ENCODE measurements at places on chromosomes 6 and 20. TPM values are rescaled to one million over a fixed set of nuclear protein-coding genes. Genes with fewer than 3 reads are reported as not detected.

Gene TEAD3
- total RNA-seq, result 45.3 TPM

Gene PPP1R3G
- total RNA-seq, result 2.8 TPM

Gene C4A
- total RNA-seq, result 179 TPM

Gene UNC5CL
- total RNA-seq, result 26.4 TPM

Gene SOX18
- total RNA-seq, result 30.1 TPM

Gene ZNF512B
- 26.1 TPM for total RNA-seq

Gene SLC12A5
- 0.32 TPM for total RNA-seq

Gene NTSR1
- 0.40 TPM for total RNA-seq

Gene PHF10
- total RNA-seq, result 39.4 TPM

Gene RBPJL
- 0.26 TPM for total RNA-seq

Gene SRMS
- not detected for total RNA-seq

Gene TRIM10
- total RNA-seq, result 5.4 TPM

Gene CPXM1
- total RNA-seq, result 6.8 TPM

Gene NRSN1
- total RNA-seq, result 0.12 TPM

Gene RAET1L
- not detected for total RNA-seq

Gene CFB
- total RNA-seq, result 476 TPM

Gene ZSCAN16
- 5.8 TPM for total RNA-seq

Gene MDFI
- total RNA-seq, result 7.3 TPM

Gene UBD
- not detected for total RNA-seq

Gene FKBP1C
- 1.1 TPM for total RNA-seq

Gene KCNQ5
- 2.3 TPM for total RNA-seq

Gene CCHCR1
- total RNA-seq, result 28.8 TPM

Gene SPDEF
- total RNA-seq, result 16.7 TPM

Gene TGM3
- 1.4 TPM for total RNA-seq

Gene CALHM6
- 4.8 TPM for total RNA-seq

Gene NKX2-2
- not detected for total RNA-seq

Gene TFAP2D
- total RNA-seq, result not detected

Gene HLA-DQA1
- total RNA-seq, result 38.8 TPM

Gene ECHDC1
- total RNA-seq, result 39.9 TPM

All from mucosa of gallbladder (tissue), 1 donor.